ENCODE measurements at places on chromosomes 12 and 14.

DNA sequence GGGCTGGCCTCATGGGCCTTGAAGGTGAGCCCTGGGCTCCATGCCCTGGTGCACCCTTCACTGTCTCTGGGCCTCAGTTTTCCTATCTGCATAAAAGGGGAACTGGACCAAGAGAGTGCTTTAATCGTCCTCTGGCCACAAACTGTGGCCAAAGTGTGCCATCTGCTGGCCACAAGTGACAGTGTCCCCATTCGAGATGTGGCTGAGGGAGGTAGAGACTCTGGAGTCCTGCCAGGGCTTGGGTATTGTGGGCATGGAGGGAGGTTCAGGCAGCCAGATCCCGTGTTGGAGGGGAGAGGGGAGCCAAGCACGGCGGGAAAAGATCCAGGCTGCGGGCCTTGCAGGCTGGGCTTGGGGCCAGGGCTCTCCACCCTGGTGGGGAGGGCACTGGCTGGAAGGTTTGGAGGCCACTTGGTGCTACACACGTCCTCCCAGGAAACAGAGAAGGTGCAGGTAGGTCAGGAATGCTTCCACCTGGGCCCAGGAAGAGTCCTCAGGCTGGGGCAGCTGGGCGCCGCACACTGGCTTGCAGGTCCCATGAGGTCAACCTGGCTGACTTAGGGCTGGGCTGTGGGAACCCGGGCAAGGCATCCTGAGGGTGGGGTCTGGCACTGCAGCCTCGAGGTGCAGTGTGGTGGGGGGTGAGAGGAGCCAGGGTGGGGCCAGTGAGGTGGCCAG, 7.3 kb upstream of the KIF26A start:
- peak; percentile 65 for DNase-seq

GRCh38 chr14:61298824-61299223, 17.7 kb upstream of the TMEM30B start:
- no peak for DNase-seq

DNA sequence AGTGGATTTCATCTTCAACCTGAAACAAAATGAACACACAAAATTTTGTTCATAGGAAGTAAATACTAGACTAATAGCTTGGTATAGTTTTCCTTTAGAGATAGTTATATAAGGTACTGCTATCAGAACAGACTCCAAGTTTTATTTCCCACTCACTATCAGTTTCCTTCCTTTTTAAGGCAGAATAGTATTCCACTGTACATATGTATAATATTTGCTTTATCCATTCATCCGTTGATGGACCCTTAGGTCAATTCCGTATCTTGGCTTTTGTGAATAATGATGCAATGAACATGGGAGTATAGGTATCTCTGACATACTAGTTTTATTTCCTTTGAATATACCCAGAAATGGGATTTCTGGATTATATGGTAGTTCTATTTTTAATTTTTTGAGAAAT, 3.7 kb downstream of the CCNB1IP1 start:
- no peak for DNase-seq

DNA sequence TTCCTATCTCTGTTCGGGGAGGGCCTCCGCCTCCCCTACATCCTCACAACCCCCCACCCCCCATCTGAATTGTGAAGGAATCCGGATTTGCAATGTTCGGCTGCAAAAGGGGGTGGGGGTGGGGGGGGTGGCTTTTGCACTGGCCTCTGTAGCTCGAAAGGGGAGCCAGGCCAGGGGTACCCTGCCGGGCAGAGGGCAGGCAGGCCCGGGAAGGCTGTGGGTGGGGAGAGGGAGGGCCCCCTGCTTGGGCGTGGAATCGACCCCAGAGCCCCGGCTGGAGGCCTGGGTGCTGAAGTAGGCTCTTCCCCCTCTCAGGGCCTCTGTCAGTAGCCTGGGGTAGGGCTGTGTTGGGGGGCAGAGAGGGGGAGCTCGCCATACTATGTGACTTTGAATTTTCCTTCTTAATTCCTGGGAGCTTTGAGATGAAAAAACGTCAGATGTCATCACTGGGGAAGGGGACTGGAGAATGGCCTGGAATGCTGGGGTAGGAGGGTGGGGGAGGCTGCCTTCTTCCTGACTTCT, 1.1 kb downstream of the LRP1 start:
- DNase-seq: no peak

GRCh38 chr12:56998981-56999380, 7.4 kb downstream of the ZBTB39 start:
- DNase-seq: no peak

DNA sequence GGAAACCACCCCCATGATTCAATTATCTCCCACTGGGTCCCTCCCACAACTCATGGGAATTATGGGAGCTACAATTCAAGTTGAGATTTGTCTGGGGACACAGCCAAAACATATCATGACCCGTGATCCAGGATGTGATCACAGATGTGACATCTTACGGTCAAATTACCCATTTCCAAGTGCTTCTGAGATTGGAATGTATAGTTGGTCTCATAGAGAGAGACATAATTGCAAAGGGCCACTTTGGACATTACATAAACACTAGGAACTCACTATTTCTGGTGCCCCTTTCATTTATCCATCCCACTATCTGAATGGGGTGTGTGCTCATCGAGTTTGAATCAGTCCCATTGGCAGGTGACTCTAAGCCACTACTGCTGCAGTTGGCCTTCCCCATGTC, 204.5 kb downstream of the PHLDA1 start:
- DNase-seq: no peak

DNA sequence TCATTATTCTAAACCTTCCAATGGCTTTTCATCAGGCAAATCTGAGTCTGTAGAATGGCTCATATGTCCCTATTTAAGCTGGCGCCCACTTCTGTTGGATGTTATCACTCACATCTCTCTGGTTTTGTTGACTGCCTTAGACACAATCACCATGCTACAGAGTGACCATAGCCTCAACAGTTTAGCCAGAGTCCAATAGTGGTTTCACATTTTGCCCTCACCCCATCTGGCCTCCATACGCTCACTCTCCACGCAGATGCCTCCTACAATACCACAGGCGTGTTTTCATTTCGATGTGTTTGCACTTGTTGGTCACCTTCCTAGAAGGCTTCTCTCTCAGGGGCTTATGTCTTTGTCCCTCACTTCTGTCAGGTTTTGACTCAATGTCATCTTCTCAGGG, 3.4 kb downstream of the KLRB1 start:
- no peak for DNase-seq

GRCh38 chr14:59634617-59635016, 58.0 kb upstream of the CCDC175 start:
- DNase-seq: no peak

DNA sequence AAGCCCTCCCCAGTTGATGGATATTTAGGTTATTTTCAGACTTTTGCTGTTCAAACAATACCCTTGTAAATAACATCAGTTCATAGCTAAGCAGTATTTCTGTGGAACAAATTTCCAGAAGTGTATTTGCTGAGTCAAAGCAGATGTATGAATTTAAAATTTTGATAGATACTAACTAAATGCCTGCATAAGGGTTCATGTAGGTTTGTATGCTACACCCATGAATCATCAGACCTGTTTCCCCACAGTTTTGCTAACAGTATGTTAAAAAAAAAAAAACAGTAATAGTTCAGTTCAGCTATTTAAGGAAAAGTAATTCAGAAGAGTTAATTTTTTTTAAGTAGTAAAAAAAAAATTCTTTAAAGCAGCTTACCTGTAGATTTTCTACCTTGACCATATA, 236.1 kb upstream of the DIO2 start:
- DNase-seq: no peak

DNA sequence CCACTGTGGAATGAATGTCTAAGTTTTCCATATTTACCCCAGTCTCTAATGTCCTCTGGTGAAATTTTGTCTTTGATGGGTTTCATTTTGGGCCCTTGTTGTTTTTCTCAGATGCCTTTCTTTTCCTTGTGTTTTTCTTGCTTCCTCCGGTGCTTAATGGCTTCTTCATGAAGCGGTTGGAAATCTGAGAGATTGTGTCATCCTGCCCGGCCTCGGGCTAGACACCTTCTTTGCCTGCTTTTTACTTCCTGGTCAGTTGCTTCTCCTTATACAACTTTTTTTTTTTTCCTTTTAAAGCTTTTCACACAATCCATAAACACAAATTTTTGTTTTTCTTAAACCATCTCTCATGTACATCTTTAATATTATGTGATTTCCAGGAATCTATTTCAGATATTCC, 7.1 kb downstream of the ETV6 start:
- DNase-seq: no peak

- DNase-seq: no peak
Observed at GRCh38 chr14:94936401-94936892, 166.5 kb upstream of the GSC start.

DNA sequence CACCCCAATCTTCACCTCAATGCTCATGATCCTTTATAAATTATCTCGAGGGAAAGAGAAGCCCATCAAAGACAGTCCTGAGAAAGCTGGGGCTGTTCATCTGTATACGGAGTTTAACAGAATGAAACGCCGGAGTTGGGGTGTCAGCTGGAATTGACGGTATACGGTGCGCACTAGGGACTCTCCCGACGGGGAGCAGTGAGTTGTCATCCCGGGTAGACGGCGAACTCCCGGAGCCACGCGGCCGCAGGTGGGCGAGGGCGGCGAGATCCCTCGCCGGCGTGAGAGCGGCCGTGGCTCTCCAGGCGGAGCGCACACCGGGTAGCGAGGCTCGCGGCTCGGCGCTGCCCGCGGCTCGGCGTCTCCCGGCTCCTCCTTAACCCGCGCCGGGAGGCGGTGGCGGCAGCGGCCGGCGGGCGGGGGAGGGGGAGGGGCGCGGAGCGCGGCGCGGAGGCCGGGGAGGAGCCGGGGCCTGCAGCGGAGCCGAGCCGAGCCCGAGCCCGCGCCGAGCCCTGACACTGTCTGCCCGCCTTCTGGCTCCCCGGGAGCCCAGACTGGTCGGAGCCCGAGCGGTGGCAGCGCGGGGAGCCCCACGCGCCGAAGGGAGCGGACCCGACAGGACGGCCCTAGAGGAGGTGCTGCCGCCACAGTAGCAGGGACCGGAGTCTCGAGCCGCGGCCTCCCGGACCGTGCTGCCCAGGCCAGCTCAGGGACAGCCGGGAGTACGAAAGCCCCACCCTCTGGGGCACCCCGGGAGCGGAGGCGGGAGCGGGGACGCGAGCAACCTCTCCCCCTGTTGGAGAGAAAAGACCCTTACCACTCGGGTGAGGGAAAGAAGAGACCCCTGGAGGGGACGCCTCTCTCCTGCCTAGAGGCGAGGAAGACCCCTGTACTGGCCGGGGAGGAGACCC, at the start of gene FOXJ2:
Gene FOXJ2, plus strand, starts transcription at position 475 of the 911 bp plus-strand sequence. CDS start 7,117 bp downstream, outside the sequence.
- DNase-seq: peak; percentile 57

DNA sequence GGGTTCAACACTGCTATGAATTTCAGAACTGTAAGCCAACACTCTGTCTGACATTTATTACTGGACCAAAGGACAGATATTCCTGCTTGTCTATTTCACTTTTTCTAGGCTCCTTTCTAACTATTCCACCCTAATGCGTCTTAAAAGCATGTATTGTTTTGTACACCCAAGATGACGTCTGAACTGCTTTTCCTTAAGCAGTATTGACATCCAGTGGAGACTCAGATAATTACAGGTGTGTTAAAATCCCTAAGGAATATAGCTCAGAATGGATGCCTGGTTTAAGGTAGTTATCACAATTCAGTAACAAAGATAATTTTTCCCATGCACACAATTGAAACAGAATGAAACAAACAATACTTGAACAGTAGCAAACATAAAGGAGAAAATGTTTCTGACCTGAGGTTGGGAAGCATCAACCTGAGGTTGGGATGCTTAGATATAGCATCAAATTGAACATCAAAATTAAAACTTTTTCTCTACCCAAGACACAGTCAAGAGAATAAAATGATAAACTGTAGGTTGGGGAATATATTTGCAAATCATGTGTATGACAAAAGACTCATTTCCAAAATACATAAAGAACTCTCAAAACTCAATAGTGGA, 93.7 kb upstream of the PTPRR start:
- DNase-seq: peak; percentile 46

- no peak for DNase-seq
Observed at GRCh38 chr12:131352296-131352900, 358.5 kb upstream of the SFSWAP start.

GRCh38 chr12:119788786-119789185, 88.3 kb downstream of the CIT start:
- DNase-seq: no peak

DNA sequence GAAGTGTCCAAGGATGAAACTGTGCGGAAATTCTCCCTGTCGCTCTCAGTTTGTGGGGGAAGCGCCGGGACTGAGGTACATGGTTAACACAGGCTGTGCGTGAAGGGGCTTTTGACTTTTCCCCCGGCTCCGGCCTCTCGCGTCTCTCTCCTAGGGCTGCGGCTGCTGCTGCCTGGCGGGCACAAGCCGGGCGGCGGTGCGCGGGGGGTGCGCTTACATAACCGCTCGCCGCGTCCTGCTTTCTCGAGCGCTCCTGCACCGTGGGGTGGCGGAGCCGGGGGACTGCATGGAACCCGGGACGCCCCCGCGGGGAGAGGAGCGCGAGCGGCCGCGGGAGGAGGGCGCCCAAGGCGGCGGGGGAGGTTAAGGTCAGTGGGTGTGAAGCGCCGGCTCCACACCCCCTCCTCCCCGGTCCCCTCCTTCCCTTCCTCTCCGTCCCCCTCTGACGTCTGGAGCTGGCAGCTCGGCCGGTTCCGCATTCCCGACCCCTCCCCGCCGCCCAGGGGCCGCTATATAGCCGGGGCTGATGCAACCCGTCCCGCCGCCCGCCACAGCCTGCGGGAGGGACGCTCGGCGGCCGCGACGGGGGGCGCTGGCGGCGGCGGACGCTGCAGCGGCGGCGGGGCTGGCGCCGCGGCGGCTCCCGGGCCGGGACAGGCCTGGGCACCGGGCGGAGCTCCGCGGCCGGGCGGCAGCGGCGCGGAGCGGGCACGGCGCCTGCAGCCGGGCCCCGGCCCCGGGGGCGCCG, at the start of gene JDP2:
Gene JDP2, plus strand, starts transcription at position 541 of the 748 bp plus-strand sequence. CDS start 9,899 bp downstream, outside the sequence.
- DNase-seq: peak; percentile 80

- no peak for DNase-seq
Observed at GRCh38 chr12:93568091-93568490, 4.4 kb upstream of the SOCS2 start.
